ENCODE measurements at places on chromosomes 2 and 18.

DNA sequence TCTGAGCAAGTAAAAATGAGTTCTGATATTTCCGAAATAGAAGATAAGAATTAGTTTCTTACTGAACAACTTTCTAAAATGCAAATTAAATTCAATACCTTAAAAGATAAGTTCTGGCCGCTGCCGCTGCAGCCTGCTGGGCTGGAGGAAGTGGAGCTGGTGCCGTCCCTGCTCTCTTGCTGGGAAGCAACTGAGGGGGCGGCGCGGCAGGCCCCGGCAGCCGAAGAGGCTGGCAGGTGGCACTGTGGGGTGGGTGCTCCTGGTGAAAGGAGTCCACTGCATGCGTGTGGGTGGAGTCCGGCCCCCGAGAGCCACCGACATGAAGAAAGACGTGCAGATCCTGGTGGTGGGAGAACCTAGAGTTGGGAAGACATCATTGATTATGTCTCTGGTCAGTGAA lies 89.5 kb upstream of the ZNF519 start:
- no peak for DNase-seq

- DNase-seq: no peak
Measured at GRCh38 chr2:75580156-75580555, 19.4 kb upstream of the EVA1A start.

DNA sequence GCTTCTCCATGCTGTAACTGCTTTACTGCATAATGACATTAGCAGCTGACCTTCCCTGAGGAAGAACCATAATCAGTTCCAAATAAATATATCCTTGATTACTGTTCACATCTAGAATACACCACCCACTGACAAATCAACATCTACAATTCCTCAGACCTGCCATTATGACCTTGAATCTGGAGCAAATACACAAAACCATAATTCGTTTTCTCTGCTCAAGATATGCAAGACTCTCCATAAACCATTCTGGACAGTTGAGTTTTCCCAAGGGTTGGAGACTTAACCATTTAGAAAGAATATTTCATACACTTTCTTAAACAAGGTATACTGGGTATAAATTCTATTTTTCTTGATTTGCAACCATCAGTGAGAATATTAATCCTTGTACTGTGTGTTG lies 11.8 kb downstream of the C2orf76 start:
- DNase-seq: no peak

DNA sequence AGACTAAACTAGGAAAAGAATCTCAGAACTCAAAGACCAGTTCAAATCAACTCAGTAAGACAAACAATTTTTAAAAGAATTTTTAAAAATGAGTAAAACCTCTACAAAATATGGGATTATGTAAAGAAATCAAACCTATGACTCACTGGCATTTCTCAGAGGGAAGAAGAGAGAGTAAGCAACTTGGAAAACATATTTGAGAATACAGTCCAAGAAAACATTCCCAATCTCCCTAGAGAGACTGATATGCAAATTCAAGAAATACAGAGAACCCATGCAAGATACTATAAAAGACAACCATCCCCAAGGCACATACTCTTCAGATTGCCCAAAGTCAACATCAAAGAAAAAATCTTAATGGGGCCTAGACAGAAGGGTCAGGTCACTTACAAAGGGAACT lies 162.7 kb downstream of the WDPCP start:
- no peak for DNase-seq

- no peak for DNase-seq
Measured at GRCh38 chr2:63059793-63060471, 9.3 kb downstream of the OTX1 start.

- no peak for DNase-seq
Measured at GRCh38 chr2:70851704-70852103, 16.1 kb upstream of the CD207 start.

- DNase-seq: no peak
Measured at GRCh38 chr18:23643815-23644490, 18.8 kb downstream of the ANKRD29 start.

- DNase-seq: no peak
Measured at GRCh38 chr2:241680827-241681599, 5.6 kb downstream of the DTYMK start.

DNA sequence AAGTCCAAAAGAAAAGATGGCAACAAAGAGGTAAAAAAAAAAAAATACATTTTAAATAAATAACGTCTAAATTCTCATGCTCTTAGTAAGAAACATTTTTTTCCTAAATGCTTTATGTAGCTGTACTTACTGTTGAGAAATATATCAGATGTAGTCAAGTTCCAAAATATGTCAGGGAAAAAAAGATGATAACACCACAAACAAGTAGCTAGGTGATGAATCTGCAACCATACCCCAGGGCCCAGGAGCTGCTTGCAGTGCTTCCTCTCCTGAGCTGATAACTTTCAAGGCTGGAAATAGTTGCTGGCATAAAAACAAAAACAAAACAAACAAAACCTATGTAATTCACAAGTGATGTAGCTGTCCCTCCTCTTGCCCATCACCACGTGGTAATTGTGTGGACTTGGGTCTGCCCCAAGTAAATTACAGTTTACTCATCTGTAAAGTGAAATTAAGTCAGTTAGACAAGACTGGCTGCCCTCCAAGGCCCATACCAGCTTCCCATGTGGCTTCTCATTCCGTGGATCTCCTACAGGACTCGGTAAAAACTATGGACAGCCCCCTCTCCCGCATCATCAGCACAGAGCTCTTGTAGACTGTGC lies 82.6 kb downstream of the SP100 start:
- no peak for DNase-seq

GRCh38 chr2:182915369-182916326 lies 49.2 kb upstream of the FRZB start:
- DNase-seq: no peak

DNA sequence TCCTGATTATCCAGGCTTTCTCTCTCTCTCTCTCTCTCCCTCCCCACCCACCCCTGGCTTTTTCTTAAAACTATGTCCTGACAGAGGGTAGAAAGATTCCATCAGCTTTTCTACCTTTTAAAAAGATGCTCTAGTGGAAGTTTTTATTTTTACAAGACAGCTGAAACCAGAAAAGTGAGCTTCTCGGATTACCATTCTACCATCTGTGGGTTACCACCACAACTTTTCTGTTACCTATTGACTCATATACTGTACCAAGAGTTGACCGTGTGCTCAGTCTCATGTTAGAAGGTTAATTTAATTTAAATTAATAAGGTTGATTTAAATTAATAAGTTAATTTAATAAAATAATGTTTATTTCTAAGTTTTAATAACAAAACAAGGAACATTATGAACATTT lies 137.6 kb downstream of the UPP2 start:
- DNase-seq: no peak

DNA sequence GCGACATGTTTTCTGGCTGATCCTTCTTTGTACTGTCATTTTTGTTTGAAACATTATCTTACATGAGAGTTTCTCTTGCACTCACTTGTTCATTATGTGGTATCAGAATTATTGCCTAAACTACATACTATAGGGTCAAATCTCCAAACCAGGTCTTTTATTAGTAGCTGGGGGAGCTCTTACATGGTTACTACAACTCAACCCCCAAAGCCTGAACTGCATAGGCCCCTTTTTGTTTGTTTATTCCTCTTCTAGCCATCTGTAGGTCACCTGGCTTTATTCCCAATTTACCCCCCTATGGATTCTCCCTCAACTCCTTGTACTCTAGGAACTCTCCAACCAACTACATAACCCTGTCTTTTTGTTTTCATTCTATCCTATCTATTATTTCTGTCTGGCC lies 46.7 kb downstream of the PUM2 start:
- no peak for DNase-seq

DNA sequence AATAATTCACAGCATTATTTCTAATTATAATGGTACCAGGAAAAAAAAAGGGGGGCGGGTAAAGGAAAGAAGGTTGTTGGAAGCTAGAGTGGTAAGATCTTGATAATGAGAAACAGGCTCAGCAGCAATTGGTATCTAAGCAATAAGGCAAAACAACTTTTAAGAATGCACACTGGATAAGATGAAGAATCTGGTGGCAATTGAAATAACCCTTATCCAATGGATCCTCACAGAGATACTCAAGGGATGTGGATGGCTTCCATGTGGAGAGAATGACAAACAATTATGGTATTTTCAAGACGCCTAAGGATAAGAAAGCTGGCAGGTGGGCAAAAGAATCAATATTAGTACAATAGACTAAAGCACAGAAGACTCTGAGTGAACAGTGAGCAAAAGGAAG lies 153.6 kb downstream of the UPP2 start:
- no peak for DNase-seq
